ENCODE measurements at places on chromosomes 2 and 18. TPM values are rescaled to one million over a fixed set of nuclear protein-coding genes. Genes with fewer than 3 reads are reported as not detected.

DNA sequence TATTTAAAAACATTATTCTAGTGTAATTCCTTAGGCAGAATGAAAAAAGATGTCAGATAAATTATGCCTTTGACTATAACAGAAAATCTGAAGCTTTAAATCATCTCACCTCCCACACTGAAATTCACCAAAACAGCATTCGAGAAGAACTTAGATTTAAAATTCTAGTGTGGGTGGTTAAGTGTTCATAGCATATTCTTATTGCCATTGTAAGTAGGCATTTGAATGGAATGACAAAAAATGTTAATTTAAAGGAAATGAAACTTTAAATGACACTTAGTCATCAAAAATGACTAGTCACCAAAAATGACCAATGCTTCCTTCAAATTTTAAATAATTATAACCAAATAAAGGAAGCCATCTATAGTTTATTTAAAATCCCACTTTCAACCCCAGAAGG is 7.0 kb upstream of the ZNF407 start:
- peak; percentile 18 for ATAC-seq

DNA sequence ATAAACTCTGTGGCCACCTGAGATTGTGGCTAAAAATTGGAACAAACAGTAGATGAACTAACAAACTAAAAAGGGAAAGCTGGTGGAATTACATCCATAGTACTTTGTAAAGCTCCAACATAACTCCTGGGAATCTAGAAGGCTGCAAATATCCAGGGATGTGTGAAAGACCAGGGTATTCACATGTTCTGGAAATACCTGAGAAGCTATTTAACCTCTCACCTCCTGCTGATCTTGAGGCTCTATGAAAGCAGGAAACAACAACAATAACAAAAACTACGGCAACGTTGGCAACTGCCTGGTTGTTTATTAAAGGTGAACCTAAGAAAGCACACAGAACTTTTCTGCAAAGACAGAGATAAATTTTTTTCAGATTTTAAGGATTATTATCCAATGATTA is 171.3 kb downstream of the CCDC178 start:
- no peak for ATAC-seq

- ATAC-seq, result peak; percentile 30
These were observed 102.9 kb downstream of the KLHL29 start for GRCh38 chr2:23487735-23488492.

DNA sequence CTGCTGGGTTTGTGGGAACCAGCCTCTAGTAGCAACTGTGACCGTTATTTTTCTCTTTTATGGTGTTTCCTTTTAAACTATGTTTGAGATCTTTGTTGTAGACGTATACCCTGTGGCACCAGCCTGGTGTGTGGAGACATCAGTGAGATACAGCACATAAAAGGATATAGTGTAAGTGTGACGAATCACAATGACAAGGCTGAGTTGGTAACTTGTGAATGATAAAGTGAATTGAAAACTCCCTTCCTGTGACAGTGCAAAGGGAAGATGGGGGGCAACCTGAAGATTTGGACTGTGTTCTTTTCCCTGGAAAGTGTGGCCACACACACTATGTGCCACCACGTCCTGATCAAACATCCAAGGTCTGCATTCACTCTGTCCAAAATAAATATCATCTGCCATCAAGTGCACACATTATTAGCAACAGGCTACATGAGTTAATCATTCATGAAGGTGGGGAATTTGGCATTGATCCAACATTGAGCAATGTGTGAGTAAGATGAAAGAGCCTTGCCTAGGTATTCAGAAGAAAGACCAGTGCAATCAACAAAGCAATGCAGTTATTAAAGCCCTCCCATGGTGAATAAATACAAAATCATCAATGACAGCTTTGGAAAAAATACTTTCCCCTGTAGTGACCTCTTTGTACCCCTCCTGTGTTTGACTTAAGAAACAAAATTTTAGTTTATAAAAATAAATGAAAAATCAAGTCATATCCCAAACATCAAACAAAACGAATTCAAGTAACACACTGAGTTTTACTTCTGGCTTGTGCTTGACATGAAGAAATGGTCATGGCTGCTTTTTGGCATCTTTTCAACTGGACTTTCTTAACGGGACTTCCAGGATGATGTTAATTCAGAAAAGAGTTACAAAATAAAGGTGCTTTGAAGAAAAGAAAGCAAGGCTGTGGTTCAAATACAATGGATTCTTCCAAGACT is 1280.5 kb upstream of the ZEB2 start:
- ATAC-seq, result no peak

GRCh38 chr2:150608341-150608740 is 120.9 kb upstream of the RND3 start:
- ATAC-seq, result no peak

- no peak for ATAC-seq
These were observed 41.2 kb upstream of the PEX13 start for GRCh38 chr2:60976256-60976850.

- ATAC-seq, result no peak
These were observed 77.5 kb downstream of the GFPT1 start for GRCh38 chr2:69309351-69310110.

GRCh38 chr2:207164006-207164831 is 1.5 kb downstream of the KLF7 start:
- no peak for ATAC-seq

GRCh38 chr2:151265991-151266390 is 4.3 kb upstream of the RBM43 start:
- ATAC-seq, result no peak

DNA sequence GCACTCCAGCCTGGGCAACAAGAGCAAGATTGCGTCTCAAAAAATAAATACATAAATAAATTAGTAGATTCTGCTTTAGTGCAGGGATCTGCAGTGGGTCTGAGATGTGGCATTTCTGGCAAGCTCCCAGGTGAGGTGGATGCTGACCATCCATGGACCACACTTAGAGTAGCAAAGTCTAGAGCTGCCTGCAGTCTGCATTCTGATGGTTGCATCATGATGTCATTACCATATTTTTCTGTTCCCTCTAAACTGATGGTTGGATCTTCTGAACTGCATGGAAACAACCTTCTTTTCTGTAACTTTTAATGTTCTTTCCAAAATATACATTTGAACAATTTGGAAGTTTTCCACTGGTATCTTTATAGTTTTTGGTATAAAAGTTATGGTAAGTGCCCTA is 42.9 kb downstream of the MYL12B start:
- no peak for ATAC-seq

DNA sequence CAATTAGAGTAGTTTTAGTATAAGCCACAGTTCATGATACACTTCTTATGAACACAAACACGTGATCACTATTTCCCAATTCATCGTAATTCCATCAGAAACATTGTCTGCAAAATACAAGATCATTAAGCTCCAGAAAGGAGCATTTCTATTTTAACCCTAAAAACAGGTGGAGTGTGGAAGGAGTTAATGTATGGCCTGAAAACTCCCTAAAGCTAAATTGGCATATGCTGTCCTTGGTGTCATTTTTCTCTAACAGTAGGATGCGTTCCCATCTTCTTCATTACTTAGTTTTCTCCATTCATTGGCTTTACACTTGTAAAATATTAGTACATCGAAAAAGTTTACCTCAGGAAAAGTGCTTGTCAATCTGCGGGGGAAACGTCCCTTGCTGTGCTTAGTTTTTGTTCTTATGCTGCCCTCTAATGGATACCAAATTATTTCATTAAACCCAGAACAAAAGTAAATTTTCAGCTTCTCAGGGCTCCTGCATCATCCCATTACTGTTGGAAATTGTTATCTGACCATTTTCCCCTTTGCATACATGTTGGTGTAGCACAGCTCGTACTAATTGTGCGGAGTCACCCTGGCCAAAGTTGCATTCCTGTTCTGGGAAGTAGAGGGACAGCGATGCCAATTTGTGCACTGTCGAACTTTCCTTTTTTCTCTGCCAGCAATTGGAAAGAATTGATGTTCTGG is 153.4 kb downstream of the GPD2 start:
- ATAC-seq, result peak; percentile 35

- ATAC-seq, result no peak
These were observed 40.8 kb downstream of the DSEL start for GRCh38 chr18:67475673-67476072.

DNA sequence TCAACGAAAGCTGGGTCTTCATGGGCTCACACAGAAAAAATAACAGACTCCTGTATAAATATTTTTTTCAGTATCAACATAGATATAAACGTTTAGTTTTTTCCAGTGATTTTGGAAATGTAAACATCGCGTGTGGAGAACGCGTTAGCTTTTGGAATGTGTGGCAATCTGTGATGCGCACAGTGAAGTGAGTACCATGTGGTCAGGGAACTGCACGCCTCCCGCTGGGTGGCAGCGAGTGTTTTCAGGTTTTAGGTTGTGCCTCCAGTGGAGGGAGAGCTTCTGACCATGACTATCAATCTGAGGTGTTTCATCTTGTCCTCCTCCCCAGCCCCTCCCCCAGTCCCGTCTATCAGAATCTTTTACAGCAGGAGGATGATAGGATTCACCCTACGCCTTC is 127.8 kb downstream of the ARHGAP28 start:
- no peak for ATAC-seq

DNA sequence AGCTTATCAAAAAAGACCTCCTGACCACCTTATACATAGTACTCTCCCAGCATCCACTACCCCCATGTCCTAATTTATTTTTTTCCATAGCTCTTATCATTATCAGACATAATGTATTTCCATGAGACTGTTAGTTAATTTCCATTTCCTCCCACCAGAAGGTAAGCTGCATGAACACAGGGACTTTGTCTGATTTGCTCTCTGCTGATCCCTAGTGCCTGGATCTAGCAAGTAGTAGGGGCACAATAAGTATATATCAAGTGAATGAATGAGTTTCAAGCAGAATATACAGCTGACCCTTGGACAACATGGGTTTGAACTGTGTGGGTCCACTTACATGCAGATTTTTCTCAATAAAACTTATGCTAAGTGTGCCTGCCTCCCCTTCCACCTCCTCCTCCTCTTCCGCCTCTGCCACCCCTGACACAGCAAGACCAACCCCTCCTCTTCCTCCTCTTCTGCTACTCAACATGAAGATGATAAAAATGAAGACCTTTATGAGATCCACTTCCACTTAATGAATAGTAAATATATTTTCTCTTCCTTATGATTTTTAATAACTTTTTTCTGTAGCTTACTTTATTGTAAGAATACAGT is 53.8 kb downstream of the CTAGE1 start:
- ATAC-seq, result no peak

GRCh38 chr2:239304533-239305221 is 96.1 kb downstream of the HDAC4 start:
- no peak for ATAC-seq

DNA sequence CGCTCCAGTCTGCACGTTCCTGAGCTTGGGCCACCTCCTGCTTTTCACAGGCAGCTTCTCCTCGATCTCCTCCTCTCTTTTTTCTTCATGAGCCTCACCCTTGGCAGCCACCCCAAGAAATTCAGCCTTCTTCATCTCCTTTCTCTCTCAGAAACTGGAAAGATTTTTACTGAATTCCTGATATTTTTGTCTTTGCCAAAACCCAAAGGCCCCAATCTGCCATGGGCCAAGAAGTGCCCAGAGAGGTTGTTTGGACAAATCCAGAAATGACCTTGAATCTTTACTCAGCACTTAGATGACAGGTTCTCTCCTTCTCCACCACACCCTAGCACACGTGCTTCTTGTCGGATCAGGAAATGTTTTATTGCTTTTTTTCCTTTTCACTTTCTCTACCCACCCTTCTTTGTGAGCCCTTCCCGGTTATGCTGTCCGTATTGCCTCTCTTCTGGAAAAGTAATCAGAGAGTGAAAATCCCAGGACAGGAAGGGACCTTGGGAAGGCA is 134.5 kb upstream of the TNP1 start:
- ATAC-seq, result no peak

- ATAC-seq, result no peak
These were observed 44.3 kb downstream of the RBM43 start for GRCh38 chr2:151217343-151217742.

- no peak for ATAC-seq
These were observed 62.0 kb upstream of the ASAP2 start for GRCh38 chr2:9144617-9145016.

- ATAC-seq, result peak; percentile 48
These were observed 61.8 kb upstream of the STK17B start for GRCh38 chr2:196233021-196233804.

GRCh38 chr2:215361211-215361875 is 49.5 kb downstream of the ATIC start:
- ATAC-seq, result no peak

DNA sequence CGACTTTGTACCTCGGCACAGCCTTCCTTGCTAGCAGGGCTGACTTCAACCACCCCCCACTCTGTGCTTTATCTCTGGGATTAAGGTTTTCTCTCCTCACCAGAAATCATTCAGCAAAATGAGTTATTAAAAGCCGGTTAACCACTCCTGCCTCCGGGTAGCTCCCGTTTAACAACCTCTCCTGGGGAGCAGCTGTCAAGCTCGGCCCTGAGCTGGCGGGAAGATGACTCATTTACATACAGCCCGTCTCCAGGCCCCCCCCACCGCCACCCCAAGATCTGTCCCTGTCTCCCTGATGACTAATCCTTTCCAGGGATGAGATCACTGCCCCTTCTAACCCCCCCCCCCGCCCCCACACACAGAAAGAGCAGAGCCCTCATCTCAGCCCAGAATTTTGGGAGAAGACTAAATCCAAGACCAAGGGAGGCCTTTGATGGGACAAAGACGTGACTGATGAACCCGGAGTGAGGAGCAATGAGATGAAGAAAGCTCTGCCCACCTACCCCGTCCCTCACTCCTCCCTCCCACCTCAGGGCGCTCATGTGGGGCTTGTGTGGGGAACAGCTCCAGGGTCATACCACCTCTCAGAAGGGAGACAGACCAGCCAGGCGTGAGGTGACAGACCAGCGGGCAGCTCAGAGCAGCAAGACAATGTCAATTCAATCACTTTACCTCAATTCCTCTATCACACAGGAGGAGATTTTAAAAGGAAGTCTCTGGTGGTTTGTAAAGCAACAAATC is 131.4 kb downstream of the MSH2 start:
- peak; percentile 65 for ATAC-seq

DNA sequence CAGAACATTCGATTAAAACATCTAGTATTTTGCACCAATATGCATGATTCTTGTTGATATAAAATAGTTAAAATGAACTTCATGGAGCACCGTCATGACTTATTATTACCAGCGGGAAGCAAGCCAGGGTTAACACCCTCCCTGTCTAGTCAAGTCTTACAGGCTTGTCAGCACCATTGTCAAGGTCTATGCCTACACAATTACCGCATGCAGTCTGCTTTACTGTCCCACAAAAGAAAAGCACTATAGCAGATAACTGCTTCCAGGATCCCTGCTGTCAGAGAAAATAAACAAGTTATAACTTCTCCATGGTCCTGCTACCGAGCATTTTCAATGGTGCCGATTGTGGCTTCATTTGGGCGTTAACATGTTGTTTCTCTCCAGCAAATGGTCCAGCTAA is 968.0 kb upstream of the FAM98A start:
- ATAC-seq, result no peak

- no peak for ATAC-seq
These were observed 16.0 kb downstream of the EPG5 start for GRCh38 chr18:45951016-45951714.

Gene GREB1
- 0.95 TPM for total RNA-seq

Gene PGAP1
- 41.6 TPM for total RNA-seq

Gene SH3YL1
- 40.0 TPM for total RNA-seq

Gene RESP18
- total RNA-seq, result not detected

Gene SYT4
- not detected for total RNA-seq

Gene ANKRD62
- total RNA-seq, result not detected

Gene SP5
- total RNA-seq, result not detected

Gene FBLN7
- 24.4 TPM for total RNA-seq

Gene HOXD13
- not detected for total RNA-seq

Gene RASGRP3
- 5.7 TPM for total RNA-seq

Gene BAZ2B
- 11.6 TPM for total RNA-seq

Gene RIT2
- not detected for total RNA-seq

Gene ING5
- 52.3 TPM for total RNA-seq

Gene OTOS
- not detected for total RNA-seq

Gene ZNF892
- total RNA-seq, result 2.9 TPM

Data from activated T-helper 17 cell treated with anti-CD3 and anti-CD28 coated beads, Interleukin-2, amount 50 U/mL, for 72 hours (primary cell).